ENCODE measurements at places on chromosomes 6 and 20. TPM values are rescaled to one million over a fixed set of nuclear protein-coding genes. Genes with fewer than 3 reads are reported as not detected.
A peak's percentile ranks its signal among the peaks of the same experiment; 100 is the strongest.

The COX7A2 gene
- 91.9 TPM for total RNA-seq

The LKAAEAR1 gene
- total RNA-seq = not detected

The GJA10 gene
- not detected for total RNA-seq

DNA sequence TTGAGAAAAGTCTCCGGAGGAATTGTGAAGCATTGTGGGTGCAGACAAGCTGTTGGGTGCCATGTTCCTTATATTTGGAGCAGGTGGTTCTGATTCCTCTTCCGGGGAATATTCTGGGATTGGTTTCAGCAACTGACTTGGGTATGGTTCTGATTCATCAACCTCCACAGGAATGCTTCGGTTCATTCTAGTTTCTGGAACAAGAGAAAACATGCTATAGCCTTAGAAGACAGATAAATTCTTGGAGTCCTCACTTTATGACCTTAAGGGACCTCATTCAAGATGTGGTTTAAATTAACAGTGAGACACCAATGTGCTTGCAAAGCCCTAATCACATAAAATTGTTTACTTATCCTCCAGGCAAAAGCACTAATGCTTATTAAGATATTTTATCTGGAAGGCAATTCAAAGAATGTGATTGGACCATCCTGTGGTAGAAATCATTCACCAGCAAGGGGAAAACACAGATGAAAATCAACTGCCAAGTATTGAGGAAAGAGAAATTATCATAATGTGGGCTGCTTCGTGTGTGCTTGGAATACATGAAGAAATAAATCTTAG is 13.7 kb downstream of the TRAF3IP2 start:
- no peak for DNase-seq

DNA sequence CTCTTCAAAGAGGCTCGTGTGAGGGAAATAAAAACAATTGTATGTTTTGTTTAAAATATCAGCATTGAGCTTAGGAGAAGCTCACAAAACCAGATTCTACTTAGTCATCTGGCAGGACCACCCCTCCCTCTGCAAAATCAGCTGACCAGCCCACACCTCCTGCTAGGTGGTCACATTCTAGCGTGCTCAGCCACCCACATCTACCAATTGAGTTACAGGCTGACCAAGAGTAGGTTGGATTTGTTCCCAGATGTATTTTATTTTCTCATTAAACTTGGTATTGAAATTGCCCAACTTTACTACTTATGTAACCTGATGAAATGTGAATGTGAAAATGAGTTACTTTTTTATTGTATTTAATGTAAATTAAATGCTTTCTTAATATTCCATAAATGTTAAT is 56.2 kb downstream of the SLC22A2 start:
- DNase-seq = no peak

DNA sequence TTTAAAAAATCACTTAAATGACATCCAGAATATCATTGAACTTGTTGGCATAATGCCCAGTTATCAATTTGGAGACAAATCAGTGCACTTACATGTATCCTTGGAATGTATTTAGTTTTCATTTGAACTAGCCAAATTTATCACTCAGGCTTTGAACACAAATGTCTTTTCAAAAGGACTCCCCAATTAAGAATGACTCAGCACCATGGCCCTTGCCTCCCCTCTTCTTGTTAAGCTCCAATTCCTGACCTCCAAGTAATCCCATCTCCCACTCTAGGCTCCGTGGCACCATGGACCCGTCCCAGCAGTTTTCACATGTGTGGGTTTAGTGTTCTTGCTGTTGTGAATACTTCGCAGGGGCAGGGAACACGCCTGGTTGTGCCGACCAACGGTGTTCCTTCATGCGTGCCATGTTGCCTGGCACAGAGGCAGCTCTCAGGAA is 2.7 kb downstream of the AKAP12 start:
- DNase-seq = peak; percentile 68

- DNase-seq = no peak
Observed at GRCh38 chr20:57711311-57711712, 1.5 kb upstream of the PMEPA1 start.
